ENCODE measurements at places on chromosomes 6 and 20.

DNA sequence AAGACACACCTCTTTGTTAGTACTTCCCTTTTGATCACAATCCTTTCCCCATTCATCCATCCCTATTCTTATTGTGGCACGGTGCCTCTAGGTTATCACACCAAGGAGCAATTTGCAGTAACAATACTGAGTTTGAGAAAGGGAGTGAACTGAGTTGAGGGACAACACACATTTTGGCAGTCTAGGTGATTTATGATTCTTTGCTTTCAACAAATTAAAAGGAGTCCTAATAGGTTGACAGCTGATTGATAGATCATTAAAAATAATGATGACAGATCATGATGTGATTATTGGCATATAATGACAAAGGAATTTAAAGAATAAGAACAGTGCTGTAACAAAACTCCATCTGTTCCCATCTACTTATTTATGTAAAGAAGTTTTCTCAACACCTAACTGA is 36.7 kb downstream of the IMPG1 start:
- DNase-seq, result no peak

DNA sequence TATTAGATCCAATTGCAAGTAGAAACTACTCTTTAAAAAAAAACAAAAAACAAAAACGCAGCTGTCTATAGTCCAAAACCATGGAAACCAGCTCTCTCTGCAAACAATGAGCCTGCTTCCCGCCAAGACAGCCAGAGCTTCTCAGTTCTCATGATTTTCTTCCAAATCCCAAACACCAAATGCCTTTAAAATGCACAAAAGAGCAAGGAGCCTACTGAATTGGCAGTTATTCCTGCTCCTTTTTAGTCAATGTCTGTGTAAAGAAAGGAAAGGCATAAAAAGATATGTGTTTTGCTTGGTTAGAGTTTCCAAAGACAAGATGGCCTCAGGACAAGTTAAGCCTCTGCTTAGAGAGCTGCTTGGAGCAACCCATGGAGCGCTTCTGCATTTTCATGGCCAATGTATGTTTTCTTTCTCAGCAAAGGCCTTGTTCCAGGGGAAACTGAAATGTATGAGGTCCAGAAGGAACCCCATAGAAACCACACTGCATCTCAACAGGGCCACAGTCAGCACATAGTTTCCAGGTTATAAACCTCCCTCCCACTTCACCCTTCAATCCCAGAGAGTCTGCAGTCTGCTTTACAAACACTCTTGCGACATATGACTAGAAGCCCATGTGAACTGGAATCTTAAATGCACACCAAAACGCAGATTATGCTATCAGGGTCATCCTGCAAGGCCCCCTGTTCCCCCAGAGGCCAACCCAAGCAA is 209.3 kb upstream of the TAB2 start:
- no peak for DNase-seq

- DNase-seq, result no peak
Observed at GRCh38 chr6:125853756-125854155, 63.0 kb downstream of the NCOA7 start.

DNA sequence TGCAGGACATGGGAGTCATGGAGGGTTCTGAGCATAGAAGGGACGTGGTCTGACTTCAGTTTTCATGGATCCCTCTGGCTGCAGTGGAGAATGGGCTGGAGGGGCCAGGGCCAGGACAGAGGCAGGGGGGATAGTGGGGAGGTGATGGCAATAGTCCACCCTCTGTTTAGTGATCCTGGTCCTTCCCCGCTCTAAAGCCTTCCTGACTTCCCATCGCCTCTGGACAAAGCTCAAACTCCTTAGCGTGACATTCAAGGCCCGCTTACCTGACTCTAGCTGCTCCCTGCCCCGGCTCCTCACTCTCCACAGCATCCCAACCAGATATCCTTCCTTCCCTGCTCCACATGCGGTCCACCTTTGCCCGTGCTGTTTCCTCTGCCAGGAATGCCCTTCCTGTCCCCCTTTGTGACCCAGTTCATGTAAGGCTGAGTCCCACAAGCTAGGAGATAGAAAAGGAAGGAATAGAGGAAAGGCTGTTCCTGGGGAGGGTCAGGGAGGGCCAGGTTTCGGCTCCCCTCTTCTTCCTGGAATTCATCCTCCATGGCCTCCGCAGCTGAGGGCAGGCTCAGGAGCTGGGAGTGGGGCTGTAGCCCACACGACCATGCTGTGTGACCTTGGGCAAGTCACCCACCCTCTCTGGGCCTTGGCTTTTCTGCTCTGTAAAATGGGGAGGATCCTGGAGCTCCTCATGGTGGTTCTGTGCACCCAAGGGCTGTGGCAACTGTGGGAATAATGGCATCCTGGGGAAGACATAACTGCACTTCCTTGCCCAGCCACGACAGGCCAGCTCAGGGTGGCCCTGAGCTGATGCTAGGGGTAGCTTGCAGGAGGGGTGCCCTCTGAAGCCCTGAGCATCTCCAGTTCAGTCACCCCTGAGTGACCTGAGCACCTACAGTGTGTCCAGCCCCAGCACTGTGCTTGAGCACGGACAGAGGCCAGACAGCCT is 116.1 kb downstream of the CEBPB start:
- no peak for DNase-seq

GRCh38 chr6:96391776-96392360 is 129.7 kb upstream of the UFL1 start:
- DNase-seq, result peak; percentile 7

- no peak for DNase-seq
Observed at GRCh38 chr6:76533661-76534060, 461.2 kb upstream of the IMPG1 start.

DNA sequence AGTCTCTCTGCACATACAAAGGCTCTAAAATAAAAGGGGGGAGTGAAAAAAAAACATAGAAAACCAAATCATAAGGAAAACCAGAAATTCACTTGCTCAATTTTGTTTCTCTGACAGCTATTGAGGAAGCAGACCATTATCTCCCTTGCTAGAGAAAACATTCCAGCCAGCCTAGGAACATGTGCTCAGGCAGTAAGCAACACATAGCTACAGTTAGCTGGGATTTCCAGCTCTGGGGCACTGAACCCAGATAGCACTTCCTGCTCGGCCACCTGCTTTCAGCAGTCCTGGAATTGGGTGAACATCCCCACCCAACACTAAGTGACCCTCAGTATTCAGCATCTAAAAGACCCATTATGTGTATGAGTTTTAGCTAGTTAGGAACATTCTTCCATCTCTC is 61.3 kb downstream of the TNFRSF21 start:
- DNase-seq, result no peak

GRCh38 chr6:19998541-19998940 is 161.4 kb downstream of the ID4 start:
- DNase-seq, result no peak

GRCh38 chr6:91464201-91464600 is 877.3 kb upstream of the MAP3K7 start:
- DNase-seq, result no peak

DNA sequence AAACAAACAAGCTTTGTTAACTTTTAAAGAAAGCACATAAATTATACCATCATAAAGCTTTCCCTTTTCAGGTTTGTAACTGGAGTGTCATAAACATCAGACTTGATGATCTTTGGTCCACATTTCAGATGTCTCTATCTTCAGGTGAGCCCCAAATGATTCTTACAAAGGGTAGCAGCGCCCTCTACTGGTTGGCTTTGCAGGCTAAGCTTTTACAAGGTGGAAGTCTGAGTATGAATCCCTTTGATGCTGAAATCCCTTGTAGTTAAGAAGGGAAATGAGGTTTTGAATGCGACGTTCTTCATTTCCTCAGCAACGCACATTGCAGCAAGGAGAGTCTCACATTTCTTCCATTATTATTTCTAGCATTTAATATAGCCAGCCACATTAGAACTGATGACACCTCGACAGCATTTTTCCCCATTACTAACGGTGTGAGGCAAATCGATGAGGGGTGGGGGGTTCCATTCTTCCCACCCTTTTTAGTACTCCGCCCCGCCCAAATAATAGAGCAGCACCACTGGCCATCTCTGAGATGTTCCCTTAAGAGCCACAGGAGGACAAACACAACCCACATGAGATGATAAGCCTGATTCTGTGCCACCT is 126.3 kb upstream of the NT5E start:
- DNase-seq, result peak; percentile 88

GRCh38 chr6:15864038-15864707 is 201.3 kb upstream of the DTNBP1 start:
- DNase-seq, result no peak

DNA sequence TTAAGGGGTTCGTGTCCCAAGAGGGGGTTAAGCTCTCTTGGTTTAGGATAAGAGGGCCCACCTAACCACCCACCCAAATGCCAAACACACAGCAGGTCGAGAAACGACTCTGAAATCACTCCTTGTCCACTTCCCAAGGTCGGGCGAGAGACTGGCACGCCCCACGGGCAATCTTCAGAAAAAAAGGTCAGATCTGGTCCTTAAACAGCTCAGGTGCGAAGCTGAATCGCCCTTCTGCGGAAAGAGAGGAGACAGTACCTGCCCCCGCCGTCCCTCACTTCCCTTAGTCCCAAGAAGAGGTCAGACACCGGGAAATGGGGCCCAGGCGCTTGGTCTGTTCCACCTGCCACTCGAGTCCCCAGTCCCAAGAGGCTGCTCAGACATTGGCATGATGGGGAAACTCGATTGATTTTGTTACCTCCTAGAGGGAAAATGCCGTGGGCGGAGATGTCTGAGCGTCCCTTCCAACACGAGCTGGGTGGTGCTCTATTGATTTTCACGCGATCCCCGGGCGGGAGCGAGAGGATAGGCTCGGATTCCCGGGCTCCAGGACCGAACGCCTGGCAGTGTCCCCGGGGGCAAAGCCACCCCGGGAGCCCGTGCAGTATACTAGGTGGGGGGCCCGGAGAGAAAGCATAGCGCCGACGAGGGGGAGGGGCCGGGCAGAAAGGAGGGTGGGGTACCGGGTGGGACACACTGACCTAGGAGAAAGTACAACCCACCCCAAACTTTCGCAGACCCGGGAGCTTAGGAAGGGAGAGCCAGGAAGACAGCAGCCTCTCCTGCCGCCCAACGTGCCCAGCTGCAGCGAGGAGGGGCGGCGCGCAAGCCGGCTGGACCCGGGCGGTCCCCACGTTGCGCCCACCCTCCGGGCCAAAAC is 1.1 kb upstream of the SAMD5 start:
- peak; percentile 9 for DNase-seq

- no peak for DNase-seq
Observed at GRCh38 chr6:64170316-64170715, 534.7 kb downstream of the PHF3 start.

- DNase-seq, result no peak
Observed at GRCh38 chr6:75524322-75524972, 30.8 kb upstream of the FILIP1 start.

GRCh38 chr20:32510601-32511357 is 74.4 kb downstream of the NOL4L start:
- peak; percentile 61 for DNase-seq

- DNase-seq, result no peak
Observed at GRCh38 chr6:28315628-28316027, 20.3 kb downstream of the ZSCAN31 start.

- DNase-seq, result no peak
Observed at GRCh38 chr6:125853168-125853567, 62.4 kb downstream of the NCOA7 start.

GRCh38 chr20:17811628-17811965 is 111.8 kb downstream of the BANF2 start:
- no peak for DNase-seq

- no peak for DNase-seq
Observed at GRCh38 chr6:113862112-113862511, 5.0 kb downstream of the MARCKS start.

DNA sequence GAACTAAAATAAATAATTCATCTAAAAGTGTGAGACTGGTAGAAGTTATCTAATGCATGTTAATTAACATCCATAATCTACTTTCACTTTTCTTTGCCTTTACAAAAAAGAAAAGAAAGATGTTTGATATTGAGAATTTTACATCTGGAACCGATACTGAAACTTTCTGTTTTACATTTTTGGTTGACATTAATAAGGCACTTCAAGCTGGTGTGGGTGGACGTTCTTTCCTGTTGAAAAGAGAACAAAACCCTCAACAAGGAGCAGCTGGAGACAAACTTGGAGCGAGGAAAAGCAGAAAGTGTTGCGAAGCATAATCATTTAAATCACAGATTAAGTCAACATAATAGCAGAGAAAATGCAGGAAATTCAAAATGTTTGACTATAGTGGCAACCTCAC is 575.2 kb upstream of the ADGRB3 start:
- DNase-seq, result no peak

DNA sequence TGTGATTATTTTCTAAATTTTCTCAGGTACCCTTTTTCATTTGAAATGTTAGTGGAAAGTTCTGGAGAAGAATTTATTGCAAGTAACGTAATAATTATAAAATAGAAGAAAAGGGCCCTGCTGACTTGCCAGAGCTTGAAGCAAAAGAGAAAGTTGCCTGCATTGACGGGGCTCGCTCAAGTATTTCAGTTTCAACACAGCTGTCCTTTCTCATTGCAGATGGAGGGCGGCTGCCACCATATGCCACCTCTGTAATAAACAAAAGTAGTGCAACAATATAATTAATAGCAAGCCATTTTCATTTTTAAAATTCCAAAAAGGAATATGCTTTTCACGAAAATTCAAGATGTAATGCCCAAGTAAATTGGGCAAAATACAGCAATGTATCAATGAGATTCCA is 246.2 kb downstream of the PACRG start:
- no peak for DNase-seq

GRCh38 chr6:79066330-79066729 is 11.7 kb downstream of the PHIP start:
- no peak for DNase-seq

- DNase-seq, result no peak
Observed at GRCh38 chr20:34971561-34972235, 16.0 kb downstream of the MYH7B start.

GRCh38 chr20:19932170-19932667 is 84.9 kb upstream of the NAA20 start:
- DNase-seq, result no peak

- no peak for DNase-seq
Observed at GRCh38 chr6:68364271-68364805, 270.7 kb upstream of the ADGRB3 start.

DNA sequence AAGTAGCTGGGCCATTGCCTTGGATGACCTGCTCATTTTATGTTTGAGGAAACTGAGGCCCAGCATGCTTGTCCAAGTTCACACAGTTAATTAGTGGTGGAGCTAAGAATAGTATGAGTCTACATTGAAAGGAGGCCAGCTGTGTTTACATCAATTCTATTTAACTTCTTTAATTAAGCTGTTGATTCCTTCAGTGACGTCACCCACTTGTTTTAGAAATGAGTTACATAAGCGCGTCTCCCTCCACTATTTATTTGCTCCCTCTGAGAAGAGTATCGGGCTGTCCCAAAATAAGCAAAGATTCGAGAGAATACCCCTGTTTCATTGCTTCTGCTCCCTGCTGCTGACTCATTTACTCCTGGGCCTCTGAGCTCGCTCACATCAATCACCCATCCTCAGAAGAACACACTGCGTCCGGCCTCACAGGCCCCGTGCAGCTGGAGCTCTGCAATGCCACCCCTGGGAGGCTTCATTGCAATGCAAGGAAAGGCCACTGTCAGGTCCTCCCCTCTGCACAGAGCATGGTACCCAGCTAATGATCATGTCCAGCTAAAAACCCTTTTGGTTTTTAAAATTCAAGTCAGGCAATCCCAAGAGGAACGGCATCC is 74.8 kb upstream of the BMP2 start:
- no peak for DNase-seq
